ENCODE measurements at places on chromosomes 2 and 18.

GRCh38 chr2:107362993-107363392 is 463.7 kb upstream of the RGPD4 start:
- no peak for DNase-seq

DNA sequence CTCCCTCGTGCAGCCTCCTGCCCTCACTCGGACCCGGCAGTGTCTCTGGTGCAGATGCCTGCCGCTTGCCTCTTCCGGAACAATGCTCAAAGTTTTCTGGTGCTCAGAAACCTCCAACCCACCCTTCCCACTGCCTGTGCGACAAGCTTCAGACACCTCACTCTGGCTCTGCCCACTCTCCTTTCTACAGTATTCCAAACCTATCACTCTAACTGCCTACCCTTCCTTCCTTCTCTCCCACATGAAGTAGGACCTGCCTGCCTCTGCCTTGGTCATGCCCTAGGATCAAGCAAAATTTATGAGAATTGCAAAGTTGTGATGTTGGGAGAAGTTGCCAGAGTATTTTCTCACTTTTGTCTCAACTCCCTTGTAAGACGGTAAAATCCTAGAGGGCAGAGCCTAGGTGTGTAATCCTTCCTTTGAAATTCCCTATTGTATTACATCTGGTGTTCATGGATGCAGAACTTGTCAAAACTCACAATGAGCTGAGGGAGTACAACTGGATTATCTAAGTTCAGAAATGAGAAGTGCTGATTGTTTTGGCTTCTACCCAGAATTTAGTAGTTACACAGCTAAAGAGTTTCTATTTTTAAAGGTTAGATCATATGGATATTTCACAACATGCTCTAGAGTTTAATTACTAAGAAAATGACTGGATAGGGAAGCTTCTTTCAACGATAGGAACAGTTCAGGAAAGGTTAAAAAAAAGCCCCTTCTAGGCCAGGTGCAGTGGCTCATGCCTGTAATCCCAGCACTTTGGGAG is 7.2 kb downstream of the NPC1 start:
- no peak for DNase-seq

- no peak for DNase-seq
These were observed 76.7 kb downstream of the FHOD3 start for GRCh38 chr18:36374262-36374661.

DNA sequence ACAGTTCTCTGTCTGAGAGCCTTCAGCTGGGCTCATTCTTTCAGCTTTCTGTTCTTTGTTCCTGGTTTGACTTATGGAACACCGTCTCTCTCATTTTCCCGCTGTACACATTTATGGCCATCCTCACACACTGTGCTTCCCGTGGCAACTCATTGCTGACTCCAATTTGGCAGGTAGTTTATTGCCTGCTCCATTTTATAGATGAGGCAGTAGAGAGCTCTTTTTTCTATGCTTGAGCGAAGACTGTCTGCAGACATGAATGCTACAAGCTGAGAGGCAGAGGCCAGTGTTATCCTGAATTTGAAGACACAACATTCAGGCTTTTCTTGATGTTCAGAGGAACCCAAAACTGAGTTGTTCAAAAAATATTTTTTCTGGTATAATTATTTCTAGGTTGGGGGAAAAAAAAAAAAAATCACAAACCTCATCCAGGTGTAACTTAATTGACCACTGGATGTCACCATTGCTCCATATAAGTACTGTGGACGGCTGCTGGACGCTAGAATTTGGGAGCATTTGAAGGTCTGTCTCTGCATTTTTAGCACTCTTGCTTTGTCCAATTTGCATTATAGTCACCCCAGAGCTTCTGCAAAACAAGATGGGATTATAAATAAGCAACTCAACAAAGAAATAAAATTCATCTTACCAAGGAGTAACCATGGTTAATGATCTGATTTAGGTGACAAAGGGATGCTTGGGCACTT is 83.5 kb downstream of the HRH4 start:
- DNase-seq, result peak; percentile 11

DNA sequence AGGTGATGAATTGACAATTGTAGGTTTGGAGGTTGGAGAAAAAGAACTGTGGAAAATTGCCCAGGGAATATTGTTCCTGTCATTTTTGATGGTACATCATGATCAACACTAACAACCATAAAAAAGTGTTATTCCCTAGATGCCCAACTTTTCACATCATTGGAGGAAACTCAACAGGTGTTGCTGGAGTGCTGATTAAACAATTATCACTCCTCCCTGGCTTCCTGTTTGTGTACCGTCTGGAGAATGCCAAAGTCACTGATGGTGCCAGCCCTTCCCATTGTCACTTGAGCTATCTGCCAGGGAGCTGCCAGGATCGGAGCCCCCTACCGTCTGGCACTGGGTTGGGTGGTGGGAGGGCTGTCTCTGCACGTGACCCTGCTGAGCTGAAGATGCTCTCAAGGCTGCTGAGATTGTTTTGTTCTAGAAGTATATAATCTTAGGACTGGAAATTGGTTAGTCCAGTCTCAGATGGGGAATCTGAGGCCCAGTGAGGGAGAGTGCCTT is 156.9 kb downstream of the PRKCE start:
- DNase-seq, result no peak

DNA sequence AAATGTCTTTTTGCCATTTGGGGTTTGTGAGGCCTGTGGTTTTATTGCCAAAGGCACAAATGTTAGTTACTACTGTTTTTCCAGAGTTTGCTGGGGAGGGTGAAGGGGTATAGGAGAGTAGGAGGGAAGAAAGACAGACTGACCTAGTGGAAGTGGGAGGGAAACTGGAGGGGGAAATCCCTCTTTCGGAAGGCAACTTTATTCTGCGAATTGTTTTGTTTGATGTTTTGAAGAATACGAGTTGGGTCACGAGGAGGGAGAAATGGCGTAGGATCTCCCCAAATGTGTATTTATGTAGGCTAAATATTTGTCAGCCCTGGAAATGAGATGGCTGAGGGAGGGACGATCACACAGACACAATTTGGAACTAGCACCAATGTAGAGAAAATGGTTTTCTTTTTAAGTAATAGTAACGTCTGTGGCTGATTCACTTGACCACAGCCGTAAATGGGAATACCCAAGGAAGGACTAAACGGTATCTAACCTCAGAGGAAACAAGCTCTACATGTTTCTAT is 172.3 kb downstream of the ICOS start:
- DNase-seq, result no peak

DNA sequence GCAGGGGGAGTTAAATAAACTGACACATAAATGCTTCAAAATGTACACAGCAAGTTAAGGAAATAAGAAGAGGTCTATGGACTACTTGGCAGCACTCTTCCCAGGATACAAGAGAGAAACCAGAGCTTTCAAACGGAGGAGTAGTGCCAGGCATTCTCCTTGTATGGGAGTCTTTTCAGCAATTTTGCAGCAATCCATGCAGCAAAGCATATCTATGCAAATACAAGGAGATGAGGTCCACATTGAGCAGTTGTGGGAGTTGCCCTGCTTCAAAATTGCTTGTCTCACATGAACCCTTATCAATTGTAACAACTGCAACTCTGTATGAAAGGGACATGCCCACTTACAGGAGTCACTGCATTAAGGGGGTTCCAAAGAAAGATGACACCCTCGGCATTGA is 37.8 kb downstream of the SCN9A start:
- DNase-seq, result no peak

GRCh38 chr18:13810950-13811485 is 12.9 kb upstream of the MC5R start:
- DNase-seq, result no peak

GRCh38 chr2:101812226-101812625 is 114.7 kb downstream of the MAP4K4 start:
- DNase-seq, result no peak

GRCh38 chr2:23903034-23903433 is 23.9 kb downstream of the ATAD2B start:
- DNase-seq, result no peak

GRCh38 chr2:80392441-80392840 is 87.9 kb upstream of the LRRTM1 start:
- no peak for DNase-seq

DNA sequence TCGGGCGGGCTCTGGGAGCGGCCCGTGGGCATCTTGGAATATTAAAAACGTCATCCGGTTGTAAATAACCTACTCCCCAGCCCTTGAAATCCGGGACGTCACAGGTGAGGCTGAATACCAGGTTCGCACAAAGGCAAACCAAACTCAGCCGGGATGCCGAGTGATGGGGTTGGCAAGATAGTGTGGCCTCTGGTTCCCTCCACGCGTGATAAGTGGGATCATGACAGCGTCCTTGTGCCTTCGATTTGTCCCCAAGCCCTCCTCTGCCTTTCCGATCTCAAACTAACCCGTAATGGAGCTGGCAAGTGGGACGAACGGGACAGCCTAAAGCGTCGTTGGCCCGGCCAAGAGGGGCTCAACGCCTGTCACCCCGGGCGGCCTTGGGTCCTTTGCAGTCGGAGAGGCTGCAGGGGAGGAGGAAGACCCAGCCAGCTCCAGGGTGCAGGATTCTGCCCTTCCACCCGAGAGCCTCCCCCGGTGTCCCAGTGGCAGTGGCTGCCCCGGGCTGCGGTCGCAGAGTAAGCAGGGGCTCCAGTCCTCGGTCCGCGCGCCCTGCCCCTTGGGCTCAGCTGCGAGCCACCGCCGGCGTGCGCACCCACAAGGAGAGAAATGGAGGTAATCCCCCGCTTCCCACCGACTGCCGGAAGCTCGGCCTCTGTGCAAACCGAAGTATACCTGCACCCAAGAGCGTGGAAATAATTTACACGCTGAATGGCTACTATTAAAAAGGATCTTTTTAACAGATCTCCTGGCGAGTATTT is 13.4 kb upstream of the PAX3 start:
- DNase-seq, result no peak

- no peak for DNase-seq
These were observed 23.8 kb upstream of the HNRNPLL start for GRCh38 chr2:38626326-38627035.

GRCh38 chr2:197516393-197516761 is 511 bp downstream of the MOB4 start:
- no peak for DNase-seq

- no peak for DNase-seq
These were observed 6.7 kb upstream of the ONECUT2 start for GRCh38 chr18:57428221-57429150.

- DNase-seq, result no peak
These were observed 17.3 kb downstream of the PCARE start for GRCh38 chr2:29057006-29057405.

DNA sequence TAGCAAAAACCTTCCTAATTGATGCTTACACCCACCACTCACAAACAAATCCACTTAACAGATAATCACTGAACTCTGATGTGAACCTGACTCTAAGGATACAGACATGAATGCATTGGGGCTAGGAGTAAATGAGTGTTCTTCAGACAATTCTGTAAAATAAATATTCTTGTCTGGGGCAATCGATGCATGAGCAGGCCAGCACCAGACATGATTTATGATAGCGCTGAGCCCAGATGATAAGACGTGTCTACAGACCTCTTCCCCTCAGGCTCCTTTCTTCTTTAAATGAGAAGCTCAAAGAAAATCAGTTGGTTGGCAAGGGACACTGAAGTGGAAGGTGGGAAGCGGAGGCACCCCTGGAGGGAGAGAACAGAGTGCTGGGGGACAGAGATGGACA is 27.3 kb upstream of the BIN1 start:
- no peak for DNase-seq
